ENCODE measurements at places on chromosomes 1 and 21. TPM values are rescaled to one million over a fixed set of nuclear protein-coding genes. Genes with fewer than 3 reads are reported as not detected.

DNA sequence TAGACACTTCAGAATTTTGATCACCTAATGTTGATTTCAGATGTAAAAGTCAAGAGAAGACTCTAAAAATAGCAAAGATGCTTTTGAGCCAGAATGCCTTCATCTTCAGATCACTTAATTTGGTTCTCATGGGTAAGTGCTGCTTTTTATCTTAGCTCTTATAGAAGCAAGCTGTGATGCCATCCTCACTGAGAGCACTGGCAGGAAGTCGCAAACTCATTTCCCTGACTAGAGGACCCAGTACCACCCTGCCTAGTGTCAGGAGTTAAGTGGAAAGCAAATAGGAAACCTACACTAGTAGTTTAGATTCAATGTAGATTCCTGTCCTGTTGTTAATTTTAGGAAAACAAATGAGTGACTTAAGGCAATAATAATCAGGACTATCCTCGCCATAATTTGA, 12.1 kb downstream of the IFNAR2 start:
- no peaks in the 10 kb centered on the region for H3K27me3 ChIP-seq
- H3K36me3 ChIP-seq = peaks cover 53% of the 10 kb centered on the region
- peak overlapping the region; percentile 19 for H3K4me3 ChIP-seq
- DNase-seq = no peak
- peaks cover 81% of the 10 kb centered on the region for H3K4me1 ChIP-seq
- H3K27ac ChIP-seq = peak overlapping the region; percentile 53

GRCh38 chr1:114353262-114353661, 157.7 kb downstream of the TRIM33 start:
- DNase-seq = no peak
- H3K27ac ChIP-seq = no peak overlapping the region
- no peaks in the 10 kb centered on the region for H3K4me1 ChIP-seq
- H3K4me3 ChIP-seq = no peak overlapping the region
- H3K36me3 ChIP-seq = no peaks in the 10 kb centered on the region

- H3K27ac ChIP-seq = no peak overlapping the region
- DNase-seq = no peak
- H3K4me1 ChIP-seq = no peaks in the 10 kb centered on the region
These were observed 259.9 kb downstream of the ZNF648 start for GRCh38 chr1:181801617-181802016.

Gene SERPINC1
- total RNA-seq = not detected

- H3K27ac ChIP-seq = no peak overlapping the region
- peaks cover 3% of the 10 kb centered on the region for H3K27me3 ChIP-seq
- H3K36me3 ChIP-seq = no peaks in the 10 kb centered on the region
- H3K4me1 ChIP-seq = no peaks in the 10 kb centered on the region
- no peak for DNase-seq
These were observed 304.4 kb downstream of the NFIA start for GRCh38 chr1:61386770-61387169.

Gene FCRL5
- not detected for total RNA-seq

- no peak overlapping the region for H3K27ac ChIP-seq
- H3K27me3 ChIP-seq = peaks cover 30% of the 10 kb centered on the region
- no peak overlapping the region for H3K4me3 ChIP-seq
These were observed 41.0 kb downstream of the RUNX3 start for GRCh38 chr1:24888971-24889676.

GRCh38 chr1:2110738-2111673, 60.8 kb downstream of the PRKCZ start:
- H3K36me3 ChIP-seq = no peaks in the 10 kb centered on the region
- no peak overlapping the region for H3K4me3 ChIP-seq
- H3K4me1 ChIP-seq = no peaks in the 10 kb centered on the region
- DNase-seq = no peak
- peaks cover 2% of the 10 kb centered on the region for H3K27me3 ChIP-seq

- DNase-seq = no peak
- no peaks in the 10 kb centered on the region for H3K4me1 ChIP-seq
- no peaks in the 10 kb centered on the region for H3K36me3 ChIP-seq
- H3K4me3 ChIP-seq = no peak overlapping the region
- peaks cover 29% of the 10 kb centered on the region for H3K27me3 ChIP-seq
These were observed 7.0 kb upstream of the RWDD3 start for GRCh38 chr1:95226781-95227660.

GRCh38 chr1:64581843-64582185, 111.9 kb downstream of the CACHD1 start:
- no peaks in the 10 kb centered on the region for H3K27me3 ChIP-seq
- H3K4me3 ChIP-seq = no peak overlapping the region
- no peaks in the 10 kb centered on the region for H3K4me1 ChIP-seq
- no peak for DNase-seq
- no peak overlapping the region for H3K27ac ChIP-seq

Gene FGR
- 0.21 TPM for total RNA-seq

Gene OR14K1
- total RNA-seq = not detected

GRCh38 chr1:156052862-156053767, 483 bp downstream of the UBQLN4 start:
- DNase-seq = peak; percentile 66
- H3K36me3 ChIP-seq = peaks cover 36% of the 10 kb centered on the region
- no peaks in the 10 kb centered on the region for H3K27me3 ChIP-seq
- peak overlapping the region; percentile 96 for H3K4me3 ChIP-seq
- peak overlapping the region; percentile 91 for H3K27ac ChIP-seq

DNA sequence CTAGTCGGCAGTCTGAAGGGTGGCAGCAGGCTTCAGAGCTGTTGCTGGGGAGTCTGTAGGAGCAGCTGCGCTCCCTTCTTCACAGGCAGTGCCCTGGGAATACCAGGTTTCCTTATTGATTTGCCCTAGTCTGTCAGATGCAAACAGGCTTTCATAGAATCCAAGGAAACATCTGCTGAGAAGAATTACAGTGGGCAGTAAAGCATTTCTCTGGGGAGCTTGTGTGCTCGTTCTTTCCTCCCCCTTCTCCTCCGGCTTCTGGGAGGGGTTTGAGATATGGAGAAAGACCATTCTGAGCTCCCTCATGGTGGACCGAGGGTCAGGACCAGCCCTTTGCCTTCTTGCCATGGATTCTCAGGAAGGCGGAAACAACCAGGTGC, 25.4 kb upstream of the PARP1 start:
- no peak overlapping the region for H3K27ac ChIP-seq
- H3K4me3 ChIP-seq = no peak overlapping the region
- peaks cover 10% of the 10 kb centered on the region for H3K27me3 ChIP-seq
- no peaks in the 10 kb centered on the region for H3K4me1 ChIP-seq
- no peaks in the 10 kb centered on the region for H3K36me3 ChIP-seq

DNA sequence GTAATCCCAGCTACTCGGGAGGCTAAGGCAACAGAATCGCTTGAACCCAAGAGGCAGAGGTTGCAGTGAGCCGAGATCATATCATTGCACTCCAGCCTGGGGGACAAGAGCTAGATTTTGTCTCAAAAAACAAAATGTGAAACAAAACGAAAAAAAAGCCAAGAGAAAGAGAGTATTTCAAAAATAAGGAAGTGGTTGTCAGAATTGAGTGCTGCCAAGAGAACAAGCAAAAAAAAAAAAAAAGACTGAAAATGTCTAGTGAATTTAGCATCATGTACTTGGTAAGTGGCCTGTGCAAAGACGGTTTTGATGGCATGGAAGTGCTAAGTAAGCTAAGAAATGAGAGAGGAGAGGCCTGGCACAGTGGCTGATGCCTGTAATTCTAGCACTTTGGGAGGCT, 14.3 kb downstream of the KPNA6 start:
- peaks cover 30% of the 10 kb centered on the region for H3K4me1 ChIP-seq
- no peaks in the 10 kb centered on the region for H3K27me3 ChIP-seq
- H3K4me3 ChIP-seq = peak overlapping the region; percentile 35
- no peak for DNase-seq
- H3K36me3 ChIP-seq = peaks cover 6% of the 10 kb centered on the region
- H3K27ac ChIP-seq = peak overlapping the region; percentile 36

DNA sequence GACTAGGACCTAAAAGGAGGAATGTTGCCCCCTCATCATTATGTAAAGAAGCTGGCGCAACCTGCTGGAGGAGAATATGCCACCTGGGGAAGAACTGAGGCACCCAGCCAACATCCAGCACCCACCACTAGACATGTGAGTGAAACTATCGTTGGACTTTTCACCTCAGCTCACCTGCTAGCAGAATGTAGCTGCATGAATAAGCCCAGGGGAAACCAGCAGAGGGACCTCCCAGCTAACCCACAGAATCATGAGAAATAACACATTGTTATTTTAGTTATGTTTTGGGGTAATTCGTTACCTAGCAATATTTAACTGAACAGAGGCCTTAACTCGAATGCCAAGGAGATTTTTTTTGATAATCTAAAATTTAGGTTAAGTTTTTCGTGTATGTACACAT, 542.5 kb upstream of the DAB1 start:
- H3K36me3 ChIP-seq = no peaks in the 10 kb centered on the region
- DNase-seq = no peak
- H3K27ac ChIP-seq = no peak overlapping the region
- H3K27me3 ChIP-seq = no peaks in the 10 kb centered on the region
- no peaks in the 10 kb centered on the region for H3K4me1 ChIP-seq

Gene ACKR1
- not detected for total RNA-seq

DNA sequence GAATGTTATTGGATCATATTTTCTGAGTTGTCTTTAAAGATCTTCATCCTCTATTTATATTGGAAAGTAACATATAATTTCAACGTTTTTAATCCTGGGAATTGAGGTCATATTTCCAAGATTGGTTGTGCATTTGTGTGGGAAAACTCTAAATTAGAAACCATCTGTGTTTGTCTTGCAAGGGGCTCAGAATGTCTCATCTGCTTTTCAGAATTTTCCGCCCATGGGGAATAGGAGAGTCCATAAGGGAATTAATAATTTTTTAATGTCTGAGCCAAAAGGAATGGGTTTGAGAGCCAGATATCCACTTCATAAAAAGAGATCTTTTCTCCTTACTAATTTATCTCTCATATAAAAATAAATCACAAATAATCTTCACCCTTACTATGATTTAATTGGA, 84.8 kb upstream of the MAP1LC3C start:
- no peaks in the 10 kb centered on the region for H3K27me3 ChIP-seq
- no peak overlapping the region for H3K27ac ChIP-seq
- H3K36me3 ChIP-seq = no peaks in the 10 kb centered on the region
- H3K4me3 ChIP-seq = no peak overlapping the region
- no peaks in the 10 kb centered on the region for H3K4me1 ChIP-seq
- DNase-seq = no peak

Gene LCE1B
- not detected for total RNA-seq

Gene RTCA
- total RNA-seq = 48.1 TPM

- no peaks in the 10 kb centered on the region for H3K36me3 ChIP-seq
- DNase-seq = no peak
These were observed 196.7 kb upstream of the VAMP3 start for GRCh38 chr1:7574121-7575040.

Gene RPS6KA1
- total RNA-seq = 331 TPM

Gene DEGS1
- 57.1 TPM for total RNA-seq

DNA sequence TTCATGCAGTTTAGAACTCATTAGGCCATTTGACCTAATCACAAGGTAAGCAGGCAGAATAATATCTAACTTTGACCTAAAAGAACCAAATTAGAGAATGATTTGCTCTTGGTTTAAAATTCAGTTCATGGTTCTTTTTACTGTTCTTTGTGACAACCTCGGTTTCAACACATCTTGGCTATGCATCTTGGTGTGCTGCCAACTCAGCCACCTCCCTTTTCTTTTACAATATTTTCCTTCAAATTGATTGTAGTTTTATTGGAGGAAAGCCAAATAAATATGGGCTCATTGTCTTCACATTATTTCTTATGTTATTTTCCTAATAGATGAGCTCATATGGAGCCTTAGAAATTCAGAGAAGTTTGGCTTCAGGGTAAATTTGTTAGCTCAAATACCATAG, 338.3 kb downstream of the SIPA1L2 start:
- H3K27me3 ChIP-seq = peaks cover 15% of the 10 kb centered on the region
- no peak for DNase-seq
- no peaks in the 10 kb centered on the region for H3K36me3 ChIP-seq
- no peaks in the 10 kb centered on the region for H3K4me1 ChIP-seq

Gene FCAMR
- not detected for total RNA-seq

DNA sequence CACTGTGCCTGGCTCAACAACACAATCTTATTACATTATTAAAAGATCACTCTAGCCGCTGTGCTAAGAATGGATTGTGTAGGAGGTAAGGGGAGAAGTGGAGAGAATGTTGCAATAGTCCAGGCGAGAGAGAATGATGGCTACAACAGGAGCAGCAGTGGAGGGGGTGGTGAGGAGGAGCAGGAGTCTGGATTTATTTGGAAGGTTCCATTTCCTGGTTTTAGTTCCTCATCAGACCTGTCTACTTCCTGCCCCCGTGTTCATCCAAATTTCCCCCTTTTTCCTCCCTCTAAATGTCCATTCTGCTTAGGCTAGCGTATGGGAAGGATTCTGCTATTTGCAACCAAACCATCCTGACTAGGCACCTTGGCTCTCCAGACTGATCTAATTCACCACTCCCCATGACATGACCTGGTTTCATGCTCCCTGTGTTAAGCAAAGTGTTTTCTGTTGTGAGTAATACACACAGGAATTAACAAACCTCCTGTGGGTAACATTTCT, 35.1 kb upstream of the EYA3 start:
- H3K4me3 ChIP-seq = no peak overlapping the region
- H3K36me3 ChIP-seq = no peaks in the 10 kb centered on the region
- peaks cover 45% of the 10 kb centered on the region for H3K27me3 ChIP-seq
- H3K4me1 ChIP-seq = peaks cover 8% of the 10 kb centered on the region
- no peak for DNase-seq

Gene AADACL4
- total RNA-seq = not detected

Gene GPR25
- not detected for total RNA-seq

- no peak overlapping the region for H3K27ac ChIP-seq
- H3K4me3 ChIP-seq = no peak overlapping the region
- H3K36me3 ChIP-seq = peaks cover 4% of the 10 kb centered on the region
- DNase-seq = no peak
These were observed 4.4 kb downstream of the PCAT6 start for GRCh38 chr1:202815120-202815519.

GRCh38 chr1:207937204-207937603, 26.3 kb upstream of the CD34 start:
- H3K4me1 ChIP-seq = no peaks in the 10 kb centered on the region
- DNase-seq = no peak
- H3K36me3 ChIP-seq = no peaks in the 10 kb centered on the region
- no peak overlapping the region for H3K4me3 ChIP-seq
- no peak overlapping the region for H3K27ac ChIP-seq
- H3K27me3 ChIP-seq = peaks cover 50% of the 10 kb centered on the region

- H3K27ac ChIP-seq = no peak overlapping the region
- peaks cover 29% of the 10 kb centered on the region for H3K36me3 ChIP-seq
- no peak overlapping the region for H3K4me3 ChIP-seq
These were observed 138.7 kb downstream of the GALNT2 start for GRCh38 chr1:230205719-230206198.

All from activated T-helper 1 cell treated with anti-CD3 and anti-CD28 coated beads, Interleukin-12 subunit alpha, Interleukin-12 subunit beta, Interleukin-2, Interleukin-4 antibody, amounts not matched to agents 30 ng/mL and 10 ng/mL and 1 ng/mL, durations not matched to agents 14 hours and 24 hours and 36 hours (primary cell).